Astrocyte of the spinal cord (primary cell): ENCODE measurements at places on chromosomes 3 and 15.

GRCh38 chr3:44055951-44056350 lies 185.7 kb upstream of the TOPAZ1 start:
- DNase-seq, result peak; percentile 63

DNA sequence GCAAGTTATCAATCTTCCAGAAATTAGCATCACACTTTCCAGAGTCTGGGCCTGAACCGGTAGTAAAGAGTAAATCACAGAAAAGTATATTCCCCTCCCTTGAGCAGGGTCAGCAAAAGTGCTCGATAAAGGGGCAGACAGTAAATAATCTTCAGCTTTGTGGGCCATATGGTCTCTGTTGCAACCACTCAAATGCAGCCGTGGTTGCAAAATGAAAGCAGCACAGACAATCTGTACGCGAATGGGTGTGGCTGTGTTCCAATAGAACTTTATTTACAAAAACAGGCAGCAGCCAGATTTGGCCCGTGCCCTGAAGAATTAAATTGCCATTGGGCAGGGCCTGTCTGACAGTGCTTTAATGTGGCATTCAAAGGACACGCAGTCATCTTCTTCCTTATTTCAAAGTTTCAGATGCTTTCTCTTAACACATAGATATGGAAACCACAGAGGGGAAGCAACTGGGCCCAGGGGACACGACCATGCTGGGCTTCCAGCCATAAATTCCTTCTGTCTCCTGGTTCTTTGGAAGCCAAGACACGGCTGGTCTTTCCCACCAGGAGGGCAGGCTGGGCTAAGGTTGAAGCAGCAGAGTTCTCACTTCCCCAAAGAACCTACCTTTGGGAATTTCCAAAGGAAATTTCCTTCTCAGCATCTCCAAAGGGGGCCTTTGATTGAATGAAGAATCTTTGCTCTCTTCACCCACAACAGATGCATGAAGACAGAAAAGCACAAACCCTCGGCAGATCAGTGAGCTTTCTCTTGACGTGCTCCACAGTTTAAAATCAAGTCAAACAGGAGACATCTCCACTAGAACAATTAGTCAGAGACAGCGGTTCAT lies 489.8 kb upstream of the PROK2 start:
- peak; percentile 80 for DNase-seq

DNA sequence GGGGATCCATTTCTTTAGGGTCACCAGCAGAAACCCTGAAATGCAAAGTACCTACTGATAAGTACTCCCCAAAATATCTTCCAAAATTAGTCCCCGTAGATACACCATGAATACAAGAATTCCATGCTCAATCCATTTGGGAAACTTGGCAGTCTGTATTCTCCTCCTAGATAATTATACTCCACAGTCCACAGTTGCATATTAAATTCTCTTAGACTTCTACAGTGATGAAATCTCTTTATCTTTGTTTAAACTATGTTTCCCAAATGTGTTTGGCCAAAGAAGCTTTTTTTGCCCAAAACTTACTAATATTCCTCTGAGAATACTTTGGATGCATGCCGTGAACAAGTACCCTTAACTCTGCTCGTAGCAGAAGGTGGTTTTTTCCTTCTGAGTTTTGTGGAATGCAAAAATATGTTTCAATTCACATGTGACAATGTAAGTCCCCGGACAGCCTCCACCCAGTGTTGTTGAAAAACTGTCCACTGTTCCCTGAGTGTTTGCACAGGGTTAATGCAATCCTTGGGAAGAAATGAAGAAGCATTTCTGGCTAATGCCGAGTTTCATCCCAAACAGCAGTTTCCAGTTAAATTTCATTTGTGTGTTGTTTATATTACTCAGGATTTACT lies 126.7 kb downstream of the ARNT2 start:
- no peak for DNase-seq

DNA sequence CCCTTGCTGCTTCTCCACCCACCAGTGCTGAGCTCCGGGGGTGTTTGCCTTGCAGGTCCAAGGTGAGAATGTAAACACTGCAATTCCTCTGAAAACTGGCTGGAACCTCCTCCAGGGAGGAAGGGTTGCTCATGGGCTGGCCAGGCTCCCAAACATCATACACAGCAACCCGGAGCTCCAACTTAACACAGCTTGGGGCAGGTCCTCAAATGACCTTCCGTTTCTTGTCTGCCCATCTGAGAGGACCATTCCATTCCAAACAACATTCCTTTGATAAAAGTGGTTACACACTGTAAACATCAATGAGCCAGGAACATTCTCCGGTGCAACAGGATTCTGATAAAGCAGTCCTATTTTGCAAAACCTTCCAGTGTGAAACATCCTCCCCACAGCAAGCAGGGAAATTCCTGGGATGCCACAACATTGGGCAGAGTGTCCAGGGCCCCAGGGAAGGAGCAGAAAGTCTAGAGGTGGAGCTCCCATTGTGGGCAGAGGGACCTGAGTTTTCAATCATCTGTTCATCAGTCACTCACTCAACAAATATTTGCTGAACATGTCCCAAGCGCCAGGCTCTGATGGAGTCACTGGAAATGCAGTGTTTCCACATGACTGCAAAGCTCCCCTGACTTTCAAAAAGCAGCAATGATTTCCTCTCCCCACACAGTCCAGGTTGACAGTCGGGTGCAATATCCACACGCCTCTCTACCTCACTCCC lies 7.3 kb upstream of the HEG1 start:
- peak; percentile 91 for DNase-seq

DNA sequence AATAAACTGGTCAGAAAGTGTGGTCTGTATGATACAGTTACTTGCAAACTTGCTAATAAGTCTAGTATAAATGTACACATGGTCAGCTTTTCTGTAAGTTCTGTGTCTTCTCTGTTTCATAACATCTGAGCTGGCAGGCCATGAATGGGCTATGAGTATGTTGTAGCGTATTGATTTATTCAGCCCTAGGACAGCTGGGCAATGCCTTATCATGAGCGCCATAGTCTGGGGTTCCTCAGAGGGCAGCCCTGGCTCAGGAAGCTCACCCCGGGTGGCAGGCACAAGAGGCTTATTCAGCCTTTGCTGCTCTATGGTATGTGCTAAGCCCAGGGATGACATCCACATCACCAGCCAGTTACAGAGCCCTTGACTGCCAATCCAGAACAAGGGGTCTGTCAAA lies 50.7 kb upstream of the CCR2 start:
- DNase-seq, result no peak

GRCh38 chr15:52481915-52482314 lies 46.8 kb downstream of the MYO5A start:
- peak; percentile 93 for DNase-seq

DNA sequence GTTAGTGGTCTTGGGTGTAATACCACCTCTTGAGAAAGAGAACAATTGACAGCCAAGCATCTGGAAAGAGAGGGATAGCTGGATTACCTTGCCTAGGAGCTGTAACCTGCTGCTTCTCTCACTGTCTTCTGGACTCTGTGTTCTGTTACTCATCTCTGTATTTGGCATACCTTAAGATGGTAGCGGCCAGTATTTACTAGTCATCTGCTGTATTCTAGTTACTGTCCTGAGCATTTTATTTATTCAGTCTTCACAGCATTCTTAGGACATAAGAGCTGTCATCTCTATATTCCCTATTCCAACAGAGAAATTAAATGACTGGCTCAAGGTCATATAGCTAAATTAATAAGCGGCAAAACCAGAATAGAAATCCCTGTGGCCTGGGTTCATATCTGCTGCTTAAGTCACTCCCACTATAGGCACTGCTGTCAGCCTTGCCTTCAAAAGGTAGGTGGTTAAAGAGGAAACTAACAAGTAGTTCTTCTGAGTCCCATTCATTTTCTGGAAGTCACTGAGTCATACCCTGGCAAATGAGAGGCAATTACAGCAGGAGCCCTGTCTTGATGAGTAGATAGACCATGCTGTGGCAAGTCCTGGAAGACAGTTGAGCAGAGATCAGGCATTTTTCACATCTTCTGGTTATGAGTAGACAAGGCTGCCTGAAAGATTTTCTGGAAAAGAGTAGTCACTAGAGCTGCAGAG lies 68.2 kb downstream of the RAB7A start:
- peak; percentile 86 for DNase-seq

DNA sequence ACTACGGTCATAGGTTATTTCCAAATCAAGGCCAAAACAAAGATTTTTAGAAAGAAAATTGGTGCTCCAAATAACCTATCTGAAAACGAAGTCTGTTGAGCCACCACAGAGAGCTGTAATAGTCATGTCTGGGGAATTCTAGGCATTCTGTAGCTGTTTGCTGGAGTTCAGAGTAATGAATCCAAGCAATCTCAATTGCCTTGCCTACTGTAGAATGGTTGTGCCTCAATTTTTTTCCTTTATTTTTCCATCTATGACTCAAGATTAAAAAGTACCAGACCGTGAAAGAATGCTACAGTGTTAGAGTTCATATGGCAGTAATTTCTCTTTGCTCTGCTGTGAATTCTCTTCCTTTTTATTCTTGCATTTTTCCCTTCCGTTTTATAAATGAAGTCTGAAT lies 1007.2 kb upstream of the ALCAM start:
- peak; percentile 93 for DNase-seq
